ENCODE measurements at places on chromosomes 4 and X. TPM values are rescaled to one million over a fixed set of nuclear protein-coding genes. Genes with fewer than 3 reads are reported as not detected.

The NHS gene
- total RNA-seq: 1.1 TPM

The XAGE1B gene
- total RNA-seq: 5.7 TPM

The RGN gene
- total RNA-seq: not detected

The HOPX gene
- total RNA-seq: not detected

The SSX2B gene
- 2.6 TPM for total RNA-seq

The ZRSR2 gene
- 6.0 TPM for total RNA-seq

The RPS3A gene
- 3,063 TPM for total RNA-seq

The STBD1 gene
- total RNA-seq: 0.57 TPM

The SSX2 gene
- total RNA-seq: not detected

The SPANXD gene
- total RNA-seq: 1.5 TPM

The GBA3 gene
- not detected for total RNA-seq

The ATP2B3 gene
- total RNA-seq: not detected

The SYAP1 gene
- total RNA-seq: 17.3 TPM

The CHRDL1 gene
- total RNA-seq: 1.5 TPM

The PROM1 gene
- 0.57 TPM for total RNA-seq

The NIPAL1 gene
- 0.54 TPM for total RNA-seq

The FAM114A1 gene
- 37.1 TPM for total RNA-seq

The WAS gene
- 0.57 TPM for total RNA-seq

The FGG gene
- total RNA-seq: not detected

The TEX13C gene
- total RNA-seq: 14.9 TPM

The BCORL1 gene
- 0.63 TPM for total RNA-seq

The F8 gene
- total RNA-seq: 2.2 TPM

The FAM9B gene
- not detected for total RNA-seq

The CFAP47 gene
- total RNA-seq: 0.06 TPM

The GNRHR gene
- total RNA-seq: not detected

The WDR44 gene
- total RNA-seq: 10.1 TPM

The APLN gene
- total RNA-seq: 0.34 TPM

The MGARP gene
- total RNA-seq: 2.0 TPM

The FRAS1 gene
- 1.9 TPM for total RNA-seq

The DGKK gene
- total RNA-seq: 0.11 TPM

All from Daoy (cell line).